ENCODE measurements at places on chromosomes 2 and 18.

- no peaks in the 10 kb centered on the region for H3K36me3 ChIP-seq
- H3K4me1 ChIP-seq: no peaks in the 10 kb centered on the region
- no peak overlapping the region for H3K27ac ChIP-seq
- H3K27me3 ChIP-seq: no peaks in the 10 kb centered on the region
- DNase-seq: no peak
These were observed 414.4 kb upstream of the CDH7 start for GRCh38 chr18:65336411-65336810.

- no peak for DNase-seq
- H3K4me3 ChIP-seq: no peak overlapping the region
- no peak overlapping the region for H3K27ac ChIP-seq
- H3K36me3 ChIP-seq: no peaks in the 10 kb centered on the region
These were observed 36.2 kb downstream of the ASB1 start for GRCh38 chr2:238462782-238463396.

DNA sequence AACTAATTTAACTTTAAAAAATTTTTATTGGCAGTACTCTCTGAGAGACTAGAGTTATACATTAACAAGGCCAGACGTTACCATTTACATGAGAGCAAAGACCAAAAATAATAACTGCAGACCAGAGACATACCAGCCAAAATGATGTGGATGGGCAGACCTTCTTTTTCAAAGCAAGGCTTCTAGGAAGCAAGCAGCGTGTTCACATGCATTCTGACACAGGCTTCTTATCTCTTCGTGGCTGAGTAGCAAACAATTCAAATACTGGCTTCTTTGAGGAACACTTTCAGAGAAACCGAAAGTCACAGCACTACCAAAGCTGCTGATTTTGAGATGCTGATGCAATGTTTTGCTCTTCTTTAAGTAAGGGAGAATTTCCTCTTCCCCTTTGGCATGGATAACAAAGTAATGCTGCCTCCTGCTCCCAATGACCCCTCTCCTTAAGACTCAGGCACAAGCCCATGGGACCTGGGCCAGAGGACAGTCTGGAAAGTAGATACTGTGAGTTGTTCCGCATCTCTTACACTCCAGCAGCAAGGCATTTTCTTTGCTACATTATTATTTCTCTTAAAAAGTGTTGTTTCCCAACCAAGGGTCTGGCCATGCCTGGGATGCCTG, 181.9 kb downstream of the MREG start:
- H3K4me1 ChIP-seq: peaks cover 61% of the 10 kb centered on the region
- no peaks in the 10 kb centered on the region for H3K27me3 ChIP-seq
- peak overlapping the region; percentile 61 for H3K27ac ChIP-seq
- peak overlapping the region; percentile 11 for H3K4me3 ChIP-seq
- H3K36me3 ChIP-seq: no peaks in the 10 kb centered on the region
- DNase-seq: no peak

GRCh38 chr2:181972431-181973170, 13.1 kb upstream of the PPP1R1C start:
- H3K36me3 ChIP-seq: no peaks in the 10 kb centered on the region
- H3K27me3 ChIP-seq: no peaks in the 10 kb centered on the region
- H3K4me3 ChIP-seq: no peak overlapping the region
- no peak overlapping the region for H3K27ac ChIP-seq
- no peaks in the 10 kb centered on the region for H3K4me1 ChIP-seq
- DNase-seq: no peak

GRCh38 chr2:198282061-198282460, 477.7 kb downstream of the PLCL1 start:
- no peaks in the 10 kb centered on the region for H3K27me3 ChIP-seq
- DNase-seq: no peak
- no peak overlapping the region for H3K27ac ChIP-seq
- H3K36me3 ChIP-seq: no peaks in the 10 kb centered on the region

DNA sequence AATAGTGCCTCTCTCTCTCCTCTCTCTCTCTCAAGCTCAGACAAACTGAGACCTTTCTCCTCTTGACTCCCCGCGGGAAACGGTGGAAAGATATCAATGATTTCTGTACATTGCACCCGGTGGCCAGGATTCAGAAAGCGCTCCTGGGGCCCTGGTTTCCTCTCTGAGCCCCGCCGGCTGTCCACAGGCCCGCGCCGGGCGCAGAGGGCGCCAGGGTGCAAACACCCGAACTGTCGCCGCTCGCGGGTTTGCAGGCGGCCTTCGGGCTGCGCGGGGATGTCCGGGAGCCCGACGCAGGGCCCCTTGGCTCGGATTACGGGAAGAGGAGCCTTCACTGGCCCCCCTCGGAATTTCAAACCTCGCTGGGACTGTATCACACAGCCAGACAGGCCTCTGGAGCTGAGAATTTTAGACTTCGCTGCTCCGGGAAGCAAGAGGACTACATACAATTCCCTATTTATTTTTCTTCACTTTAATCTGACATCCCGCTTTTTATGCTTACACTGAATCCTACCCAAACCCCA, 5.2 kb upstream of the EN1 start:
- no peaks in the 10 kb centered on the region for H3K36me3 ChIP-seq
- DNase-seq: peak; percentile 57
- H3K4me3 ChIP-seq: no peak overlapping the region
- H3K27ac ChIP-seq: no peak overlapping the region

- H3K36me3 ChIP-seq: no peaks in the 10 kb centered on the region
- no peak for DNase-seq
- peaks cover 12% of the 10 kb centered on the region for H3K4me1 ChIP-seq
- no peak overlapping the region for H3K4me3 ChIP-seq
- H3K27me3 ChIP-seq: no peaks in the 10 kb centered on the region
- H3K27ac ChIP-seq: no peak overlapping the region
These were observed 28.3 kb downstream of the MYO7B start for GRCh38 chr2:127563458-127564428.

DNA sequence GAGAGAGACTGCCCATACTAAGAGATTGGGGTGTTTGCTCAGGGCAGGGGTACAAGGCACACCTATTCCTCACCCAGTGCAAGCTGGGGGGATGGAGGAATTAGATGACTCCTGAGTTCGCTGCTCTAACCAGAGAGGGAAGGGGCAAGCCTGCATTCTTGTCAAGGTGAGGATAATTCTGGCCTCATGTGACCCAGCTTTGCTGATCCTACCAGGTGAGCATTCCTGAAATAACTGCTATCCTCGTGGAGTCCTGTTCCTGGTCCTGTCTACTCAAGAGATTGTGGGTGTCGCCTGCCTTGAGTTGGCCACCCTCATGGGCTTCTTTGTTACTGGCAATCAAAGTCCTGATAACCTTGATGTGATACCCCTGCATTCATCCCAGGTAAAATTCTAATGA, 206.0 kb downstream of the SPP2 start:
- H3K4me3 ChIP-seq: no peak overlapping the region
- no peak for DNase-seq
- H3K4me1 ChIP-seq: no peaks in the 10 kb centered on the region
- peaks cover 5% of the 10 kb centered on the region for H3K27me3 ChIP-seq
- no peaks in the 10 kb centered on the region for H3K36me3 ChIP-seq
- H3K27ac ChIP-seq: no peak overlapping the region

DNA sequence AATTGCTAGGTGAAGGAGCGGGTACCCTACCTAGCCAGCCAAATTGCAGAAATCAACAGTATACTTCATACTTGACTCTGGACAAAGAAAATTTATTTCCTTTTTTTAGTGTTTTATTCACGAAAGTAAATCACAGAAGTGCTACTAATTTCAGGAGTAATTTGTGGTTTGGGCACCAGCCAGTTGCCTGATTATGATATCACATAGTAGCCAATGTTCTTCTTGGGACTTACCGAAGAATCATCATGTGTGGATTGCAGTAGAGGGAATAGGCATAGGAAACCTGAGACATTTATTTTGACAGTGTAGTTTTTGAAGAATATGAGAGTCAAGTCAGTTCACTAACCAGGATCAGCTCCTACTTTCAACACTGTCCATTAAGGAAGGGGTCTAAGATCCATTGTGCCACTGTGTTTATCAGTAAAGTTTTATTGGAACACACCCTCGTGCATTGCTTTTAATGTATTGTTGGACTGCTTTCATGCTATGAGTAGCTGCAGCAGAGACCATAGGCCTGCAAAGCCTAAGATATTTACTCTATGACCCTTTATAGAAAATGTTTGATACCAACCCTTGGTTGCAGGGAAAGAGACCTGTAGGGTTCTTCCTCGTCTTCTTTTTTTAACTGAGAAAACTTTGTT, 32.1 kb downstream of the TNFRSF11A start:
- no peaks in the 10 kb centered on the region for H3K27me3 ChIP-seq
- no peaks in the 10 kb centered on the region for H3K36me3 ChIP-seq
- DNase-seq: no peak
- H3K4me3 ChIP-seq: no peak overlapping the region
- H3K27ac ChIP-seq: no peak overlapping the region

GRCh38 chr2:168084288-168084687, 163.1 kb downstream of the STK39 start:
- no peaks in the 10 kb centered on the region for H3K27me3 ChIP-seq
- no peak for DNase-seq
- no peaks in the 10 kb centered on the region for H3K36me3 ChIP-seq
- H3K4me3 ChIP-seq: no peak overlapping the region
- H3K4me1 ChIP-seq: no peaks in the 10 kb centered on the region
- no peak overlapping the region for H3K27ac ChIP-seq

DNA sequence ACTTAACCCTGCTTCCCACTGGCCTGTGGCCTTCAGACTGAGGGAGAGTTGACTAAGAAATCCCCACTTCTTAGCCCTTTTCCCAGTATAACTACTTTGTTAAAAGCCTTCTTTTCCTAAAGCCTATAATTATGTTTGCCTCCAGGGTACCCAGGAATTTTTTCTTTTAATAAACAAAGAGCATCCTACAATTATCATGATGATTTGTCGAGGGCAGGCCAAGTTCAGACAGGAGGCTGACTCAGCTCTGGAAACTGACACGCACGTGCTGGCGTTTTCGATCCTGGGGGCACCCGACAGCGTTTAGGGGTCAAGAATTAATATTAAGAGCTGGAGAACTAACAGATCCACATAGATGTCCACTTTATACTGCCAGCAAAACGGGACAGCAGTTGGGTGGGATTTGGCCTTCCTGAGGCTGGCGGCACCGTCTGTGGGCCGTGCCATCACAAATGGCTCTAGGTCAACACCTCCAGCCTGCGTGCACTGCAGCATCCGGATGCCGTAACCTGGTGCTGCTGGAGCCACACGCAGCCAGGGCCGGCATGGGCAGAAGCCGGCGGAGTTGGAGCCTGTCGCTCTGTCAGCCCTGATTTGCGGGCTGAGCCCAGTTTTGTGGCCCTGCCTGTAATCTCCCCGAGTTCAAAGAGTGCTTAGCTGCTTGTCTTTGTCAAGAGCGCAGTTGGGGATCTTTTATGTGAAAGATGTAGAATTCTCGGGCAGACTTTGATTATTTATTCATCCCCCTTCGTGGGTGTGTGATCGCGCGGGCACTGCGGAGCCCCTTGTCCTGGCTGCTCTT, 191.0 kb downstream of the GLI2 start:
- no peaks in the 10 kb centered on the region for H3K27me3 ChIP-seq
- peaks cover 4% of the 10 kb centered on the region for H3K4me1 ChIP-seq
- no peak overlapping the region for H3K4me3 ChIP-seq
- no peaks in the 10 kb centered on the region for H3K36me3 ChIP-seq
- no peak overlapping the region for H3K27ac ChIP-seq

DNA sequence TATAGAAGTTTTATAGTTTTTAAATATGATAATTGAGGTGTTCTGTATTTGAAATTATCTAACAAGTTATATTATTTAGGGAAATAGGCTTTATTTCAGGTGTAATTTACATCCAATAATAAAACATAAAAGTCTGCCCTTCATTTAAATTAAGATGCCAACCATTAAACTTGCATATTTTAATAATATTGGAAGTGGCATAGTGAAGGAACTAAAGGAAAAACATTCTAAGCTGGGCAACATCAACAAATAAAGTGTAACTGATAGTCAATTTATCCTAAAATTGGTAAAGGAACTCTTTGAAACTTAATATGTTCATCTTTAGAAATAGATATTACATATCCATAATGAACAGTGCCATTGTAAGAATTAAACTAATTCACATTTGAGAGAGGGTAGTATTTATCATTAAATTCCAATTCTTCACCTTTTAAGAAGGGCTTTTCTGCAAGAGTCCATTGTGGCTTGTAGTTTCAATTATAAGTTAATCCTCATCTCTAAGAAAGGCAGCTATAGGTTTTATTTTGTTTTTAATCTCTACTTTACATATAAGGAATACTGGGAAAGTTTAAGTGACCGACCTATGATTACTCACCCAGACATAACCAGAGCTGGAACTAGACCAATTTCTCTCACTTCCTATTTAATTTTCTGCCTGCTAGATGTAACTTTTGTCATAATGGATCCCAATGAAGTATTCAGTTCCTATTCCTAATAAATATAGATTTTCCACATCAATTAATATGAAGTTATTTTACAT, 401.6 kb downstream of the XIRP2 start:
- DNase-seq: no peak
- H3K27ac ChIP-seq: no peak overlapping the region
- no peaks in the 10 kb centered on the region for H3K27me3 ChIP-seq
- no peaks in the 10 kb centered on the region for H3K36me3 ChIP-seq
- no peaks in the 10 kb centered on the region for H3K4me1 ChIP-seq

- H3K27me3 ChIP-seq: no peaks in the 10 kb centered on the region
- H3K4me3 ChIP-seq: no peak overlapping the region
- H3K27ac ChIP-seq: peak overlapping the region; percentile 46
These were observed 81.6 kb downstream of the MAP2 start for GRCh38 chr2:209505410-209505809.

GRCh38 chr2:161273038-161273760, 35.0 kb upstream of the PSMD14 start:
- no peaks in the 10 kb centered on the region for H3K36me3 ChIP-seq
- H3K27ac ChIP-seq: no peak overlapping the region
- H3K4me1 ChIP-seq: no peaks in the 10 kb centered on the region
- no peaks in the 10 kb centered on the region for H3K27me3 ChIP-seq

GRCh38 chr18:51639541-51639940, 442.1 kb upstream of the MEX3C start:
- H3K4me3 ChIP-seq: no peak overlapping the region
- H3K36me3 ChIP-seq: no peaks in the 10 kb centered on the region
- H3K4me1 ChIP-seq: no peaks in the 10 kb centered on the region
- DNase-seq: no peak
- no peaks in the 10 kb centered on the region for H3K27me3 ChIP-seq

- peaks cover 5% of the 10 kb centered on the region for H3K4me1 ChIP-seq
- H3K36me3 ChIP-seq: no peaks in the 10 kb centered on the region
- DNase-seq: peak; percentile 63
- peak overlapping the region; percentile 97 for H3K27ac ChIP-seq
These were observed 6.4 kb downstream of the ZEB2 start for GRCh38 chr2:144513388-144514101.

- H3K27me3 ChIP-seq: no peaks in the 10 kb centered on the region
- DNase-seq: peak; percentile 99
- peaks cover 51% of the 10 kb centered on the region for H3K36me3 ChIP-seq
- peak within 1 kb of the TSS; percentile 84 for H3K27ac ChIP-seq
These were observed at the start of gene IMP4 for GRCh38 chr2:130342533-130343275. IMP4 (plus strand) TSS chr2:130342897; CDS start chr2:130342933, 36 bp downstream.

GRCh38 chr18:8686611-8687010, 18.7 kb upstream of the MTCL1 start:
- H3K36me3 ChIP-seq: no peaks in the 10 kb centered on the region
- no peak overlapping the region for H3K27ac ChIP-seq
- no peaks in the 10 kb centered on the region for H3K27me3 ChIP-seq
- no peak for DNase-seq

- H3K27ac ChIP-seq: no peak overlapping the region
- H3K36me3 ChIP-seq: no peaks in the 10 kb centered on the region
- peaks cover 88% of the 10 kb centered on the region for H3K27me3 ChIP-seq
- H3K4me3 ChIP-seq: no peak overlapping the region
- no peak for DNase-seq
These were observed 1.5 kb upstream of the DLX1 start for GRCh38 chr2:172083628-172084394.

Measured in tibial artery (tissue), 4 donors.